ENCODE measurements at places on chromosomes 6 and 20.
A peak's percentile ranks its signal among the peaks of the same experiment; 100 is the strongest.

DNA sequence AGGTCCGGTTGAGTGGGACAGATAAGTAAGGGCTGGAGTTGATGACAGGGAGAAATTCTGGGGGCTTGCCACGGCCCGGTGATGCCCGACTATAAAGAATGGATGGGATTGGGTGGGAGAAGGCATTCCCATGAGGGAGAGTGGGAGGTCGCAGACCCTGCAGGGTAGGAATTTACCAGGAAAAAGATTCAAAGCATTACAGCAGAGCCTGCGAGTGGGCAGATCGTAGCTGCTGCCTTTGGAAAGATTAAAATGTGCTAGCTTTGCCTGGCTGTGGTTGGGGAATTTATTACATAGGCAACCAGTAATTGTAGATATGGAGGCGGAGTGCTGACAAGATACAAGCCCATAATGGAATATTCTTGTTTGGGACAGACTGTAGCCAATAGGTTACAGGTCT is 49.5 kb downstream of the KDM1B start:
- DNase-seq = no peak

GRCh38 chr6:139595183-139595582 is 220.7 kb upstream of the CITED2 start:
- DNase-seq = no peak

DNA sequence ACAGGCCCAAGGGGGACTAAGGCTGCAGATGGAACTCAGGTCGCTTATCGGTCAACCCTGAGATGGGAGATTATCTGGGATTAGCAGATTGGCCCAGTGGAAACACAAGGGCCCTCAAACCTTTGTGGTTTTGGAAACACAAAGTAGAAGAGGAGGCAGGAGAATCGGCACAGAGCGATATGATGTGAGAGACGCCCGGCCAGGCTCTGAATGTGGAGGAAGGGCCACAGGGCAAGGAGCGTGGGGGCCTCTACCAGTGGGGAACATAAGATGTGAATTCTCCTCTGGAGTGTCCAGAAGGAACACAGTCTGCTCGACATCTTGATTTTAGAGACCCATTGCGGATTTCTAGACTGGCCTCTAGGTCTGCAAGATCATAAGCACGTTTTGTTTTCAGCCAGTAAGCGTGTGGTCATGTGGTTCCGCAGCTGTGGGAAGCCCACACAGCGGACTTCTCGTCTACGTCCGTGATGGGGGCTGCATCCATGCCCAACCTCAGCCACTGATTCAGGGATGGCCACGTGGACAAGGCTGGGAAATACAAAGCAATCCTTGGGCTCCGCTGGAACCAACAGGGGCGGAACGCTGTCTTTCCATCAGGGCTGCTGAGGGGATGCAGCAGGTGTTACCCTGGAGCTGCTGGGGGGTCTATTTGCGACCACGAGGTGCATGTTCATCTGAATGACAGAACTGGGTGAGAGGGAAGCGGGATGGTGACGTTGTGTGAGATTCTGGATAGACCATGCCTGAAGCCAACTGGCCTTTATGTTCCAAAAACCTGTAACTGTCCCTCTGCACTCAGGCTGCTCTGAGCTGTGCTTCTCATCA is 127.6 kb upstream of the PMEPA1 start:
- DNase-seq = no peak

GRCh38 chr20:63081351-63081750 is 74.6 kb upstream of the BHLHE23 start:
- no peak for DNase-seq

DNA sequence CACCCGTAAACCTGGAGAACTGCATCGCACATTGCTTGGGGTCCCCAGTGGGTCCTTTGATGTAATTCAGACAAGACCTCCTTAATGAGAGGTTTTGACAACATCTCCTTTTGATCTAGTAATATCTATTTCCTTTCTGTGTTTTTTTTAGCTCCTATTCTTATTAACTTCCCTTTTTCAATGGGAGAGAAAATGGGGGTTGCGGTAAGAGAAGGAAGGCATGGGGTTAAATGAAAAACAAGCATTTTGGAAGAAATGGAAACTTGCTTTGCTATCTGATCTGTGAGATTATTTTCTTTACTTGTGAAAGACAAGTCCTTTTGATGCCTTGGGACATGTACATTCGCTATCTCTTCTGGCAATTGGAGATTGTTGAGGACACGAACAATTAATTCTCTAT is 418.6 kb upstream of the MAN1A1 start:
- no peak for DNase-seq

GRCh38 chr6:16190214-16190613 is 48.2 kb upstream of the GMPR start:
- DNase-seq = no peak

- no peak for DNase-seq
These were observed 5.7 kb downstream of the SASH1 start for GRCh38 chr6:148348335-148348734.

DNA sequence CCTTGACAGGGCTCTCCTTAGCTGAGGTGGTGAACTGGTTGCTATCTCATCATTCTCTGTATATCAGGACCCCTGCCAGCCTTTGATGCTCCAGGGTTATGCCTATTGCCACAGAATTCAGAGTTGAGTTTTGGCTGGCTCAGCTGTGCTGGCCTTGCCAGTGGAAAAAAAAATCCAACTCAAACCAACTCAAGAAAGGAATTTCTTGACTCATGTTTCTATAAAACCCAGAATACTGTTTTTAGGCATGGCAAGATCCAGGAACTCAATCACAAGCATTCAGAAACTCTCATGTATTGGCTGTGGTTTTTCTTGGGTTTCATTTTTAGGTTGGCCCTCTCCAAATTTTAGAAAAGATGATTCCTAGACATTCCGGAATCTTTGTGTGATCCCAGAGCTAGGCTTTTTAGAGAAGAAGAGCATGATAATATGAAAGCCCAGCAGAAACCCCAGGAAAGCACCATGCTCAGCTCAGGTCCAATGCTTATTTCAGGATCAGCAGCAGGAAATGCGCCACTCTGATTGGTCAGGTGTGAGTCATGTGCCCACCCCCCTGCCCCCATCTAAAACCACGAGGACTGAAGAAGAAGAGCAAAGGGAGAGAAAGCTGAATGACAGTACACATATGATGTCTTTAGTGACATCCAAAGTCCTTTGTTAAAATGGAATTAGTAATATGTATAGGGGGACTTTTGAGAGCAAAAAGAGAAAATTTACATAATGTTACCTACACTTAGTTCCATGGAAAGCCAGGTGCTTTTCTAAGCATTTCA is 122.9 kb downstream of the RNF144B start:
- no peak for DNase-seq

DNA sequence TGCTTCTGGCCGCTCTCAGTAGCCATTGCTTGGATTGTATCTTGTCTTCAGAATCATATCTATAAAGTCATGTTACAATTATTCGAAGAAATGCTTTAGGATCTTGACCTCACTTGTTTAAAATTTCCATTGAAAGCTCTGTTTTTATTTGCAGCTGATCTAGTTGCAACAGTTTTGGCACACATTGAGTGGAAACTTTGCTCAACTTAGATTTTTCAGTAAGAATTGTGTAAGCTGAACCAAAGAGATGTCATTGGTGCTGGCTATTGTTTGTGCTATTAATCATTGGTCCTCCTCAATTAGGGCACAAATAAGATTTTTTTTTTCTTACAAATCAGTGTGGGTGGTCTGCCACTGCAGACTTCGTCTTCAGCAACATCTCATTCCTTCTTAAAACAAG is 649.2 kb downstream of the MMUT start:
- no peak for DNase-seq

DNA sequence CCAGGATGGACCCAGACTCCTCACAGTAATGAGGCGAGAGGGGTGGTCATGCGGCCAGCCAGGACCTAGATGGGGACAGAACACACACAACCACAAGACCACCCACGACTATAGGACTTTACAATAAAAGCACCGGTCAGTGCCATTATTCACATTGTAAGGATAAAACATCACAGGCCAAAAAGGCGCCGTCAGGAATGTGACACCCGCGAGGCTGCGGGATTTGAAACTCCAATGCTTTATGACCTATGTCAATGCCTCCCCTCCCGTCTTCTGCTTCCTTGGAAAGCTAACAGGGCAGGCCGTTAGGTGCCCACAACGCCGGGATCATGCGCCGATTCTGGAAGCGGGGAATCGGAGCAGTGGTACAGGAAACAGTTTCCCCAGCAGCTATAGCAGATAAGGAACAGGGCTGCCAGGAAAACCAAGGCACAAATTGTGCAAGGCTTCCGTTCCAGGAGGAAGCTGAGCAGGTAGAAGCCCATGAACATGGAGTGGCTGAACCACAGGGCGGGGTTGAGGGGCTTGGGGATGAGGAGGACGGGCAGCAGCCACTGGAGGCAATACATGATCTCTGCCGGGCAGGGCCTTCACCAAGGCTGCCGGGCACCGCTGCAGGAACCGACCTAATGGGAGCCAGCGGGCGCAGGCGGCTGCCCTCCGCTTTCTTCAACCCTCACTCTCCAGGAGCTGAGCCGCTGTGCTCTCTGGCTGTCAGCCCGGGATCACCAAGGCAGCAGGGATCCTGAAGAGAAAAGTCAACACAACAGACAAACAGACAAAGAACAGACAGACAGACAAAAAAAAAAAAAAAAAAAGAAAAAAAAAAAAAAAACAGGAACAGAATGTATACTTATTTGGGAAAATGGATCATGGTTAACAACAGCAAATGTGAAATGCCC is 2.2 kb upstream of the NNAT start:
- DNase-seq = peak; percentile 57

GRCh38 chr6:163356324-163356723 is 58.2 kb upstream of the QKI start:
- peak; percentile 83 for DNase-seq

- no peak for DNase-seq
These were observed 10.0 kb upstream of the BTBD9 start for GRCh38 chr6:38649744-38650143.

DNA sequence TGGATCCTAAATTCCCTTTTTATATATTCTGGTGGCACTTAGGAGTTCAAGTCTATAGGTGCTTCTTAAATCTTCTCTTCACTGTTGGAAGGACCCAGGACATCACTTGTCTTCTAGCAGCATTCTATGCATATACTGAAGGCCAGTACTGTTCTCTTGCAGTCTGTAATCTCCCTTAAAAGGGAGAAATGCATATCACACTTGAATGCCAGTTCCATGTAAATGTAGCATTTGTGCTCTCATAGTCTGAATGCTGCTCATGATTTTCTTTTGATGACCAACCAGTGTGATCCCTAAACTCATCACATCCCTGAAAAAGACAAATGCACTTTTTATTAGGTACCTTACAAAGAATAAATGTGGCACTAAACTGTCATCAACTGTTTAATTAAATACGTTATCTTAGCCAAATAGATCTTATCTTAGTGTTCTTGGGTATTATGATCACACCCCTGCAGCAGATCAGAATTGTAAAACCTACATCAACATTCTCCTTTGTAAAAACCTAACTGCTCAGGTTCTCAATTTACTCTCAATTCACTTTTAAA is 176.1 kb downstream of the EPHA7 start:
- DNase-seq = no peak

DNA sequence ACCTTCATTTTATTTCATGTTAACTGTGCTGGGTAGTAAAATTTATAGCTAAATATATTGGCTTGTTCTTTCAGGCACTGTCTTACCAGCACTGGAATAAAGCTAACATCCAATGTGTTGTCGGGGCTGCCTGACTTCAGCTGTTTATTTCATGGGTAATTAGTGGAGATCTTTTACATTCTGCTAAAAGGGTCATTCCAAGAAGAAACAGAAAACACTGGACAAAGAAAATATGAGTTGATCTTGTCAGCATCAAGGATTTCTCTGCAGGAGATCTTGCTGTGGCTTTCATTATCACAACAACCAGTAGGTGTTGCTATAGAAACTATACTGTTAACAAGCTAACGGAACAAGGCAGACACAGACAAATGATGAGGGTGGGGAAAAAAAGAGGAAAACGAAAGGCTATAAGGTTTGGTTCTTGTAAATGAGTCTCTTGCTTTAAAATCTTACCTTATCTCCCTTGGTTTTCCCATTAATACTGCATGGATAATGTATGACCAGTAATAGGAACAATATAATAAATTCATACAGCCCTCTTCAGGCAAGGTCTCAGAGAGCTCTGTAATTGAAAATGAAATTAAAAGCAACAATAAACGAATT is 206.8 kb downstream of the SIM1 start:
- DNase-seq = no peak

Measured in substantia nigra (tissue), 51 donors.